Epithelial cell of alveolus of lung (primary cell): ENCODE measurements at places on chromosomes 6 and 20. TPM values are rescaled to one million over a fixed set of nuclear protein-coding genes. Genes with fewer than 3 reads are reported as not detected.

The MKKS gene
- total RNA-seq: 8.4 and 12.6 TPM in 2 replicates

The CRISP3 gene
- not detected in 2 replicates for total RNA-seq

The DAAM2 gene
- 2.5 and 23.4 TPM in 2 replicates for total RNA-seq

The MRAP2 gene
- total RNA-seq: 0.13 TPM in 1 of 2 replicates, not detected in the other

The MOG gene
- total RNA-seq: not detected in 2 replicates

The TRIM10 gene
- total RNA-seq: not detected in 2 replicates

The GSTA2 gene
- total RNA-seq: not detected in 2 replicates

The NUP43 gene
- total RNA-seq: 19.6 and 21.3 TPM in 2 replicates

The EYS gene
- not detected in 2 replicates for total RNA-seq

The MED20 gene
- total RNA-seq: 19.4 and 21.3 TPM in 2 replicates

The LY6G6C gene
- total RNA-seq: not detected in 2 replicates

The SNAP25 gene
- total RNA-seq: 6.6 and 28.2 TPM in 2 replicates

The ADGB gene
- total RNA-seq: not detected in 2 replicates

The FAM184A gene
- 0.26 and 0.48 TPM in 2 replicates for total RNA-seq

The ENTPD6 gene
- total RNA-seq: 20.8 and 61.0 TPM in 2 replicates

The TMEM244 gene
- total RNA-seq: not detected in 2 replicates
